ENCODE measurements at places on chromosomes 11 and 22. TPM values are rescaled to one million over a fixed set of nuclear protein-coding genes. Genes with fewer than 3 reads are reported as not detected.
A peak's percentile ranks its signal among the peaks of the same experiment; 100 is the strongest.

The TSGA10IP gene
- not detected for polyA plus RNA-seq

The CABP4 gene
- not detected for polyA plus RNA-seq

The MAML2 gene
- polyA plus RNA-seq = 20.5 TPM

- DNase-seq = no peak
Observed at GRCh38 chr22:45268167-45268957, 16.4 kb upstream of the UPK3A start.

DNA sequence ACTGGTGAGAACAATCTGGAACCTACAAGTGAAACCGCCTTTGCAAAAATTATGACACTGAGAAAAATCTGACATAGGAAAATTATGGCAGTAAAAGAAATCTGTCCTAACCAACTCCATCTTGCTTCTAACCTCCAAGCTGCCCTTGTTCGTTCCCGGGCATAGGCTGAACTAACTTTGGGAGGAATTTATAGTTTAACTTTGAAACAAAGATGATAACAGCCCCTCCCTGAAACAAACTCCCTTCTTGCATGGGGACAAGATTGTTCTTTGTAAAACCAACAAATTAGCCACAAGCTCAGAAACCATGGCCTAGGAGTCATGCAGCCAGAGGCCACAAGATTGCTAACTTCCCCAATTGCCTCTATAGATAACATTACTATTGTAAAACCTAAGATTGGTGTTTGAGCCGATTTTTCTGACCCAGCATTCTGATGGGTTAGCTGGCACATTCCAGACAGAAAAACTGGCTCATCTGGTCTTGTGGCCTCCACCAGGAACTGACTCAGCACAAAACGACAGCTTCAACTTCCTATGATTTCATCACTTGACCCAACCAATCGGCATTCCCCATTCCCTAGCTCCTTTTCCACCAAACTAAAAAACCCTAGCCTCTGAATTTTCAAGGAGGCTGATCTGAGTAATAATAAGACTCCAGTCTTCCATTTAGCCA lies 3.6 kb upstream of the CCDC81 start:
- peak; percentile 1 for DNase-seq

GRCh38 chr11:19432370-19433061 lies 191.8 kb upstream of the E2F8 start:
- no peak for DNase-seq

- DNase-seq = no peak
Observed at GRCh38 chr11:24903555-24903954, 406.7 kb downstream of the LUZP2 start.

All from BJ (cell line).